ENCODE measurements at places on chromosomes 12 and 14. TPM values are rescaled to one million over a fixed set of nuclear protein-coding genes. Genes with fewer than 3 reads are reported as not detected.
A peak's percentile ranks its signal among the peaks of the same experiment; 100 is the strongest.

- H3K4me1 ChIP-seq, result no peaks in the 10 kb centered on the region
- no peak overlapping the region for H3K4me3 ChIP-seq
- no peaks in the 10 kb centered on the region for H3K27me3 ChIP-seq
- DNase-seq, result no peak
These were observed 186.9 kb downstream of the EMP1 start for GRCh38 chr12:13383379-13383778.

- peaks cover 9% of the 10 kb centered on the region for H3K36me3 ChIP-seq
- no peaks in the 10 kb centered on the region for H3K27me3 ChIP-seq
- H3K4me3 ChIP-seq, result no peak overlapping the region
- H3K4me1 ChIP-seq, result peaks cover 16% of the 10 kb centered on the region
- no peak for DNase-seq
These were observed 38.2 kb upstream of the TSPAN9 start for GRCh38 chr12:3038926-3039510.

Gene MYH6
- 1.6 TPM for total RNA-seq

- no peak overlapping the region for H3K27ac ChIP-seq
- no peaks in the 10 kb centered on the region for H3K4me1 ChIP-seq
- H3K4me3 ChIP-seq, result no peak overlapping the region
- H3K27me3 ChIP-seq, result no peaks in the 10 kb centered on the region
These were observed 230.7 kb upstream of the RTL1 start for GRCh38 chr14:101134161-101134631.

Gene LUM
- total RNA-seq, result 35.9 TPM

DNA sequence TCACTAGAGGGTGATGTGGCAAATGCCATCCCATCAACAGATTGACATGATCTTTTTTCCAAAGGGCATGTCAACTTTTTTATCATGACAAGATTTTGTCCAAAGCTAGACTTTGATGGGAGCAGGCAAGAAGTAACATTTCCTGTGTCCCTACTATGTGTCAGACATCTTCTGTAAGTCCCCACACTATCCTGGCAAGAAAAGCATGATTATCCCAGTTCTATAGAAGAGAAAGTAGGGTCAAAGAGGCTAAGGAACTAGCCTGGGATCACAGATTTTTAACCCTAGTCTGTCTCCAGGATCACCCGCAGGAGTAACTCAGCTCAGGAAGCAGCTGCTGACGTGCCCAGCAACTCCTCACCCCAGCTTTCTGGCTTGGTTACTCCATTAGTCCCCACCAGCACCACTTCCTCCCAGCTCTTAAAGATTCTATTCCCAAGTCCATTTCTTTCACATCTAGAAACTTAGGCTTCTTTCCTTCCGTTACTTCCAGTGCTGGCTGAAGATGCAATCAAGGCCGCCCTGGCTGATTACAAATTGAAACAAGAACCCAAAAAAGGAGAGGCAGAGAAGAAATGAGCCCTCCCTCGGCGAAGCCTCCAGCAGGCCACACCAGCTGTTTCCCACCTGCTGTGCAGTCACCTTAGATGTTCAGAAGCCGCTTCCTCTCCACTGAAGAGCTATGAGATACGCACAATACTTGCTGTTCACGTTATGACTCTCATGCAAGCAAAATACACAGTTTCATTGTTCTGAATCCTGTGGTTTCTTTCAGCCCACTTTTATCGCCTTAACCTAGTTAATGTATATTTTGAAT is 6.2 kb downstream of the ISCU start:
- no peaks in the 10 kb centered on the region for H3K27me3 ChIP-seq
- H3K4me3 ChIP-seq, result no peak overlapping the region
- H3K27ac ChIP-seq, result peak overlapping the region; percentile 38
- peaks cover 30% of the 10 kb centered on the region for H3K4me1 ChIP-seq

Gene PTPRB
- 4.9 TPM for total RNA-seq
